Natural killer cell treated with Interleukin-12 subunit alpha and Interleukin-12 subunit beta and Interleukin-15 and Interleukin-18, amount 100 ng/mL, for 72 hours (primary cell): ENCODE measurements at places on chromosomes 3 and 15. TPM values are rescaled to one million over a fixed set of nuclear protein-coding genes. Genes with fewer than 3 reads are reported as not detected.

FEZF2 gene
- not detected for total RNA-seq

GRK7 gene
- not detected for total RNA-seq

RSRC1 gene
- total RNA-seq = 38.7 TPM

RNF111 gene
- 43.5 TPM for total RNA-seq

P2RY14 gene
- 2.1 TPM for total RNA-seq

GOLGA6L7 gene
- total RNA-seq = not detected

SAMMSON gene
- total RNA-seq = not detected

SPATA12 gene
- total RNA-seq = not detected

CHRM5 gene
- total RNA-seq = not detected

DNA sequence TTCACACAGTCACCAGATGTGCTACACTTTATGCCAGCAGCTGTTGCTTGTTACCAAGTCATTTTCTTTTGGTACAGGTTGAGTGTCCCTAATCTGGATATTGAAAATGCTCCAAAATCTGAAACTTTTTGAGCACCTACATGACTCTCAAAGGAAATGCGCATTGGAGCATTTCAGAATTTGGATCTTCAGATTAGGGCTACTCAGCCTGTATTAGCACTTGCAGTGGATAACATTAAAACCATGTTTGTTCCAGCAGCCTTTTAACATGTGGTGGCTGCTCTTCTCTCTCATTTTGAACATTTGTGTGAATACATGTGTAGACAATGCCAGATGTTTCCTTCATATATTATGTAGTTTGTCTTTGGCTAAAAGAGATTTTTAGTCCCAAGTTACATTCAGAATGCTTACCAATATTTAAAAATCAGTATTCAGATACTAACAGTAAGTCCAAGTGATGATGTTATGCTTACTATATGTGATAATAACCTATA, 230.9 kb upstream of the UBE2E1 start:
- no peak for DNase-seq

DNA sequence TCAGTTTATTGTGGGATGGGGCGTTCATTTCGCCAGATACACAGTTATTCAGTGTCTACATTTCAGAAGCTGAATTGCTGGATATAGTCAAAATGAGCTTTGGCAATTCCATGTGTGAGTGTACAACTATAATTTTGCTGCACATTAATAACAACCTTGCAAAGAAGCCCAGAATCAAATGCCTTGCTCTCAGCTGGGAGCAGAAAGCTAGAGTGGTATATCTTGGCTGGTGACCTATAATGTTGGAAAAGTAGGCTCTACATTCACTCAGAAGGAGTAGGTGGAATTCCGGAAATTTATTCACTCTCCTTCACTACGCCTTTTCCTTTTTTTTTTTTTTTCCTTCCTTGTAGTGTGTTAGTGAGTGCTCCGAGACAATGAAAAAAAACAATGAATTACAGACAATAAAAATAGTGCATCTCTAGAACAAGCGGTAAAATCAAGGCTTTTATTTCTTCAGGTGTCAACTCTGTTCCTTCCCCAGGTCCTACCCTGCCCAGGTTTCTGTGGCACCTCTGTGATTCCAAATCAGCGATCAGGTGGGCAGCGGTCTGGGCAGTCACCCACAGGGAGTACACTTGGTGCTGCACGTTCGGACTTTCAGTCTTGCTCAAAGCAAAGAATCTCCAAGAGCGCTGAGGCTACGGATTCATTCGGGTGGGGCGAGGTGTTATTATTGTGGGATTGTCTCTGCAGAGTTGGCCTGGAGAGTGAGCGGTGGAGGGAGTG, 910 bp upstream of the ARPP21 start:
- DNase-seq = no peak

DNA sequence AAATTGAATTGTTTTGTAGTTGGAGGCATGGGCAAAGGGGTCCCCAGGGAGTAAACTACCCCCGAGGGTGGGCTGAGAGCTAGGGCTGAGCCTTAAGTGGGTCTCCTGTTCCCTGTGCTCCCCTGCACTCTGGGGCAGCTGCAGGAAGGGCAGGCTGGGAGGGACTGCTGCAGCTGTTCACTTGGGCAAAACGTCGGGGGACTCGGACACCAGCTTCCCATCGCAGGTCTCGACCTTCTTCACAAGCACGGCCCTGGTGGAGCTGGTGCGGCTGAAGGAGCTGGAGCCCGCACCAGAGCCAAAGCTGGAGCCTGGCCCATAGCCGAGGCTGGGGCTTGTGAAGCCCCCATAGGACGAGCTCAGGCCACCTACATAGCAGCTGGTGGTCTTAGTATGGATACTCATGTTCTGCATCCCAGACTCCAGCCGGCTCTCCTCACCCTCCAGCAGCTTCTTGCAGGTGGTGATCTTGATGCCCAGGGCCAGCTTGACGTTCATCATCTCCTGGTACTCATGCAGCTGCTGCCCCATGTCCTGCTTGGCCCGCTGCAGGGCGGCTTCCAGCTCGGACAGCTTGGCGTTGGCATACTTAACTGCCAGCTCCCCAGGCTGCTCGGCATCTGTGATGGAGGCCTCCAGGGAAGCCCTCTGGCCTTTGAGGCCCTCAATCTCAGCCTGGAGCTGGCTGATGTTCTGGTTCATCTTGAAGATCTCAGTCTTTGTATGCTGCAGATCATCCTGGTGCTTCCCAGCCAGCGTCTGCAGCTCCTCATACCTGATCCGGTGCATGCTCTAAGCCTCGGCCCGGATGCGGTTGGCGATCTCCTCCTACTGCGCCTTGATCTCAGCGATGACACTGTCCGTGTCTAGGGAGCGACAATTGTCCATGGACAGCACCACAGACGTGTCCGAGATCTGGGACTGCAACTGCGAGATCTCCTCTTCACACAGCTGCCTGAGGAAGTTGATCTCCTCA, 423.5 kb upstream of the ARPP21 start:
- no peak for DNase-seq

GRCh38 chr3:153026026-153026425, 136.0 kb upstream of the RAP2B start:
- no peak for DNase-seq

GRCh38 chr3:4551051-4551711, 58.0 kb downstream of the ITPR1 start:
- no peak for DNase-seq

DNA sequence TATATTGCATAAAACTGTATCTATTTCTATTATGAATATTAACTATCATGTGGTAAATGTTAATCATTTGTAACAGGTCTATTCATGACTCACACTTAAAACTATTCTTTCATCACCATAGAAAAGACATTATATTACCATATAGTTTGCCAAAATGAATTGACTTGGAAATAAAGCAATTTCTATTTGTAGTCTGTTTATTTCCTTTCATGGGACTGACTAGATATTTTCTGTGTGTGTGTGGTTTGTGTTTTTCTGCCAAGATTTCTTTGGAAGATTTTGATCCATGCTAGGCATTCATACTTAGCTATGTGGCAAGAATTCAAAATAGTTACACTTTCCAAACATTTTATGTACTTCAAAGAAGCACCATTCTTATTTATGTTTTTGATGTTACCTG, 522.5 kb upstream of the AGTR1 start:
- no peak for DNase-seq

GRCh38 chr3:99952306-99952705, 134.6 kb downstream of the CMSS1 start:
- no peak for DNase-seq

DNA sequence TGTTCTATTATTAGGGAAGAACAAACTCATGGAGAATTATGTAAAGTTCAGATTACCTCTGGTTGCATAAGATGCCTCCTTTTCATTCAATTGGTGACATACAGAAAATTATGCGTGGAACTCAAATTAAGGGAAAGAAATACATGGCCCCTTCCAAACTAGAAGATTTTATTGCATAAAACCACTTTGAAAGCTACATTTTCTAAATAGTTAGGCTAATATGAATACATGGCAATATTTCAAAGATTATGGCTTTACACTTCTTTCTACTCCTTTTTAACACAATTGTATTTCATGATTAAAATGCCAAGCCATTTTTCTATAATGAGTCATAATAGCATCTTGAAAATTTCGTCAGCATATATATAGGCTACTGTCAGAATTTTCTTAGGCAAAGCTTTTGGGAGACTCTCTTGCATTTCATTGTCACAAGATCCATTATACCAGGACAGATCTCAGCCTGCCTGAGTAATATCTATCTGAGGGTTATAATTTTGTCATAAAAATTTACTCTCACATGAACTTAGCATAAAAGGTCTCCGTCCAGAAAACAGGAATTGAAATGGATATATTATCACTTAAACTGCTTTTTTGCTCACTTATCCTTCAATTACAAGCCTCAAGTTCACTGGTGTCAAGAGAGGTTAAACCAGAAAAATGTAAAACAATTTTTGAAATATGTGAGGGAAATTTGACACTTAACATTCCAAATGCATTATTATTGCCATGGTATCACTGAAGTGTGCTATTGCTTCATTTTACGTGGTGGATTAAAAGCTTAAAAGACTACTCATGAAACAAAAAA, 37.1 kb downstream of the CPA3 start:
- no peak for DNase-seq

- DNase-seq = no peak
Observed at GRCh38 chr3:124283652-124284023, 291.7 kb upstream of the ROPN1 start.

- DNase-seq = no peak
Observed at GRCh38 chr3:150069633-150070032, 98.9 kb upstream of the PFN2 start.

DNA sequence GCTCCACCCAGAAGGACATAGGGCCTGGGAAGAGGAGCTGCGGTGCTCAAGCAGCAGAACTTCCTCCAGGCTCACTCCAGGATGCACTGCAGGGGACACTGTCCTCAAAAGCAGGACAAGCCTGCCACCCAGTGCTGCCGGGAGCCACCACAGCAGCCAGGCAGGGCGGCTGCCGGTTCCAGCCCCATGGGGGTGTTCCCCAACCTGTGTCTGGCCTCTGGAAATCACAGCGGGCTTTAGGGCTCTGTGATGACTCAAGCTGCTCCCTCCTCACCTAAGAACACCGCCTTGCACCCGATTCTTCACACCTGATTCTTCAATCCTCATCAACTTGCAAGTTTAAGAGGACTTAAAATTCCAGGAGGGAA, 71.9 kb upstream of the SLC6A11 start:
- no peak for DNase-seq
